Left ventricle myocardium superior (tissue), 1 donor: ENCODE measurements at places on chromosomes 13 and 19. TPM values are rescaled to one million over a fixed set of nuclear protein-coding genes. Genes with fewer than 3 reads are reported as not detected.

DNA sequence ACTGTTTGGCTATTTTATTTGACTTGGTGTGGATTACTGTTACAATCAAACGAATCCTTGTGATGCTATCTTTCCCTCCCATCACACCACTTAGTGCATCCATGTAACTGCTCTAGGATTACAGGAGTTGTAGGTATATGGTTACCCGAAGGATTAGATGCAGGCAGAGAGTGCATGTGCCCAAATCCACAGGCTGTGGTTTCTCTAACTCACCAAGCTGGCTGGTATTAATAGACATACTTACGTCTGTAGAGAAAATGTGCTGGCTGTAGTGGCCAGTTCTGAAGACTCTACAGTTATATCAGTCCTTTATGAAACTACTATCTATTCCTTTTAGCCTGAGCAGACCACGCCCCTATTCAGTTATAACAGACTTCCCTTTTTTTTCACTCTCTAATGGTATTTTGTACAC, 1.1 kb upstream of the HMGB1 start:
- DNase-seq = no peak

Gene FUT2
- not detected for total RNA-seq

DNA sequence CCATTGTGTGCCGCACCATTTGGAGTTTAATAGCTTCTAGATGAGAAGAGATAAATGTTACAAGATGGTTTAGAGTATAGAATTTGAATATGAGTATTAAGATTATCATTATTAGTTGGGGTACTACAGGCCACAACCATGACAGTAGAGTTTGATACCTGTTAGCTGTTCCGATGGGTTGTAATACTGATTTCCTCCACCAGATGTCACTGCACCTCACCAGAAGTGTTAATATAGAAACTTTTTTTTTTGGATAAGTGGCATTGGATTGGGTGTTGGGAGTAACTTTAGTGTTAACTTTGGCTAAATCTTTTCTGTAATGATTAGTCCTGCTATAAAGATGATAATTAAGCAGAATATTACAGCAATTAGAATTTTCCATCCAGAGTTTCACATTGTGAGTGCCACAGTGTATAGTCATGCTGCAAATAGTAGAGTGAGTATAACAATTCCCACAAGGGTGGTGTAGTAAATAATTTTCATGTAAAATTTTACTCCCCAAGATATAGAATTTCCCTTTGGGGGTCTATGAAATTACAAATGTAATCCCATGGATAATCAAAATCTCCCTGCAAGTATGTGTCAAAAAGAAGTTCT, 56.3 kb downstream of the PSG3 start:
- DNase-seq = no peak

- DNase-seq = no peak
These were observed 160.4 kb upstream of the PCDH9 start for GRCh38 chr13:67390462-67391086.

DNA sequence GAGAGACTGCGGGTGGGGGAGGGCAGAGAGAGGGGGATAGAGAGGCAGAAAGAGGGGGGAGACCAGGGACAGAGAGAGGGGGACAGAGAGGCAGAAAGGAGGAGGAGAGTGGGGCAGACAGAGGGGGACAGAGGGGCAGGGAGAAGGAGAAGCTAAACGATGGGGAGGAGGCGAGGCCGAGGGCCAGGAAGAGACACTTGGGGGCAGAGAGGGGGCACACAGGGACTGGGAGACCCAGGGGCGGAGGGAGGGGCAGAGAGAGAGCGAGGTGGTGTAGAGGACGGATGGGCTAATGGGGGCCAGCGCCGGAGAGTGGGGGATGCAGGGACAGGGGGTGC, 666 bp downstream of the MEIS3 start:
- DNase-seq = no peak

DNA sequence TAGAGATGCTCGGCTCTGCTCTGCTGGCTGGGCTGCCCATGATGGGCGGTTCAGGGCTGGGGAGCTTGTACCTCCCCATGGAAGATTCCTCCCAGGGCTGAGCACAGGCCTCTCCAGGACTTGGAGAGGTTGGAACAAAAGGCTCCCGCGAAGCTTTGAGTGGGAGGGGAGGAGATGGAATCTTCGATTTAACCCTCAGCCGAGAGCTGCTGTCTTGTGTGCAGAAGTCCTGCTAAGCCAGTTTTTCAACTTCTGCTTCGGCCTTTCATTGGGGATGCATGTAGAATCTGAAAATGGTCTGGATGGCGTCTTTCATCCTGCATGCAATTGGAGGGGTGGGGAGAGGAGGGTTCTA, 163.3 kb downstream of the KDM4B start:
- DNase-seq = no peak

GRCh38 chr13:27789153-27789494, 3.2 kb upstream of the GSX1 start:
- DNase-seq = no peak

DNA sequence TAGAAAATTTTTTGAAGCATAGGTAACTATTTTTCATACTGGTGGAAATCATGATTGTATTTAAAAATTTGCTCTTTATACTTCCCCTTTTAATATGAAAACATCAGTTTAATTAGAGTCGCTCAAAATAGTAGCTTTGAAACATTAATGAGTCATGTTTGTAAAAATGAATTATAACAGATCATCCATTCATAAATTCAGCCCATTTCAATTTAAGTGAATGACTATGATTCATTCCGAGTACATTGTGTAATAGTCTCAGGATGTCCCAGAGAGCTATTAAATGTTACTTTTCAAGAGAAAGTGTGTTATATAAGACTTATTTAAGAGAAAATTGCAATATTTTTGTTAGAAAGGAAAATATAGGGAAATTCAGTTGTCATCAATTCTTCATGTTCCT, 111.0 kb downstream of the FNDC3A start:
- DNase-seq = no peak

Gene DCT
- 0.12 TPM for total RNA-seq

DNA sequence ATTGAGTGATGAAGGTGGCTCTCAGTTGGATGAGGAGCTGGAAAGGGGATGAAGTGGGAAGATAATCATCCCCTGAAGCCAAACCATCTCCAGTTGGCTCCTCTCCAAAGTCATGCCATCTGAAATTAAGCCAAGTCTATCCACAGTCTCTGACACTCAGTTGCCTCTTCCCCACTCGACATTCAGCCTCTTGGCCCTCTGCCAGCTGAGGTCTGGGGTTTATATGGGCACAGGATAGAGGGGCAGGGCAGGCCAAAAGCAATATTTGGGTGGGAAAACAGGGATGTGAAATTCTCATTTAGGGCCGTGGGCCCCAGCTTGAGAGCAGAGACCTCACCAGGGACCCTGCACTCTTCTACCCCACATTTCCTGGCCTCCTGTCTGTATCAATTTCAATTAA, 85.9 kb downstream of the SLITRK1 start:
- DNase-seq = no peak

GRCh38 chr19:6476155-6476895, 5.3 kb downstream of the DENND1C start:
- DNase-seq = peak; percentile 50

DNA sequence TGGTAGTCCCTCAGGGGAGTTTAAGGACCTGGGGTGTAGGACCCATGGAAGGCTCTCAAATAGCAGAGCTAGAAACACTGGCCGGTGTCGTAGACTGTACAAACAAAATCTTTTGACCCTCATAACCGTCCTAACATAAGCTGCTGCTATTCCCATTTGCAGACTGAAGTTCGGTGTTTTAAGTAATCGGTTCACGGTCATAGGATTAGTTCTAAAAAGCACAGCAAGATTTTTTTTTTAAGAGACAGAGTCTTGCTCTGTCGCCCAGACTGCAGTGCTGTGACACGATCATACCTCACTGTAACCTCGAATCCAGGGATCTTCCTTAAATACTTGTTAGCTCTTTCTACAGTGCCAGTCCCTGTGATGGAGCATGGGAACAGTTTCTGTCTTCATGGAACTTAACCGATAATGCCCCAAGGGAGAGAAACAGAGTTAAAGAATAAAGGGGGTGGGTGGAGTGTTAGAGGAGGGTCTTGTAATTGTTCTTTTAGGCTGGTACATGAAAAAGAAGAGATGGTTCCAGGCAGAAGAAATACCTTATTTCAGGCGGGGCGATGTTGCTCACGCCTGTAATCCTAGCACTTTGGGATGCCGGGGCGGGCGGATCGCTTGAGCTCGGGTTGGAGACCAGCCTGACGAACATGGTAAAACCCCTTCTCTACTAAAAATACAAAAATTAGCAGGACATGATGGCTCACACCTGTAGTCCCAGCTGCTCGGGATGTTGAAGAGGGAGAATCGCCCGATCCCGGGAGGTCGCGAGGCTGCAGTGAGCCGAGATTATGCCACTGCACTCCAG, 475 bp upstream of the ZC3H4 start:
- peak; percentile 31 for DNase-seq

Gene WDR88
- total RNA-seq = not detected

Gene OR7G3
- not detected for total RNA-seq

DNA sequence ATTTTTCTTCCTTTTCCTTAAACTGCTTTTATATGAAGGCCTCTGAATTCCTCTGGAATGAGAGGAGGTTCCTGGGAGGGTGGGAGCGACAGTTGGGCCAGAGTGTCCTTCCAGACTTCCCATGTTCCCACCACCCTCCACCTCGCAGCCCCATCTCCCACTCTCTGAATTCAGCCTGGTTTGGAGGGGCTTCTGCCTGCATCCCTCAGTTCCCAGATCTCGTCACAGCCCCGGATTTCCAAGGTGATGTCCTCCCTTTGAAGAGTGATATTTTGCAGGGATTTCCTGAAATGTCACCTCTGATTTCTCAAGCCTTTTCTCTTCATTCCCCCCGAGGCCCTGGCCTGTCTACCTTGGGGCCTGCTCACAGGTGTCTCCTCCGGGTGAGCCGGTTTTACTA, 16.7 kb upstream of the SLC7A9 start:
- DNase-seq = no peak

Gene EXOC3L2
- total RNA-seq = 0.94 TPM

Gene ZNF285
- total RNA-seq = 5.5 TPM

DNA sequence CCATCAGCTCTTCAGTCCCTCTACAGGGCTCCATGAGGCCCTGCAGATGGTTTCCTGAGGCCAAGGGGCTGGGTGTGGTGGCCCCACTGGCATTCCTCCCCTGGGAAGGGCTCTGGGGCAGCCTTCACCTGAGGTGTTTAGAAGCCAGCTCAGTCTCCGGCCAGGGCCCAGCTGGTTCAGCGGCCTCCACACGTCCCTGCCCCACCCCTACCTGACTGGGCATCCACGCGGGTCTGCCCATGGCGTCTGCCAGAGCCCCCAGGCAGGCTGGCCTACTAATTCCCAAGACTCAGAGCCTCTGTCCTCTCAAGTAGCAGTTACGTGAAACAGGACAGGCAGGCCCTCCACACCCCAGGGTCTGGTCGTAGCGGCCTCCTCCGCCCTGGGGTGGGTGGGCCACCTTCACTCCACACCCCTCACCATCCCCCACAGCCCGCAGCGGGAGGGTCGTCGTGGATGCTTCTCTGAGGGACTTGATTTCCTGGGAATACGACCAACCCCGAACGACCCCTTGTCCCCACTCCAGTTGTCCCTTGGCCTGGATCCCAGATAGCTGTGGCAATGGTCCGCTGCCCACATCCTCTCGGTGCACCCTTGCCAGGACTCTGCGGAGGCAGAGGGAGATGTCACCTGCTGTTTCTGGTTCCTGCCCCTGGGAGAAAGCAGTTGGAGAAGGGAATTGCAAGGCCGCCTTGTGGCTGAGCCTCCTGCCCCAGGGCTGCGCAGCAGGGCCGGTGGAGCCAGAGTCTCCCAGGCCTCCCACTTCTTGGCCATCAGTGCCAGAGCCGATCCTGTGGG, 24.3 kb downstream of the CAPN12 start:
- DNase-seq = peak; percentile 39

- no peak for DNase-seq
These were observed 101.6 kb downstream of the RAP2A start for GRCh38 chr13:97535614-97536013.

Gene ELSPBP1
- total RNA-seq = not detected

Gene PEX11G
- 0.84 TPM for total RNA-seq

Gene KIR2DL3
- not detected for total RNA-seq

Gene TJP3
- 0.22 TPM for total RNA-seq

Gene C1QTNF9
- total RNA-seq = 3.9 TPM

Gene GSX1
- not detected for total RNA-seq

GRCh38 chr13:99384468-99384867, 77.3 kb upstream of the GPR183 start:
- no peak for DNase-seq

GRCh38 chr19:18100710-18101109, 3.1 kb downstream of the MAST3 start:
- no peak for DNase-seq

GRCh38 chr13:21347753-21348318, 111.3 kb downstream of the ZDHHC20 start:
- DNase-seq = no peak

GRCh38 chr13:29887686-29888085, 37.3 kb upstream of the UBL3 start:
- no peak for DNase-seq
